ENCODE measurements at places on chromosomes 7 and 10.

GRCh38 chr10:86349940-86350630 lies 16.5 kb downstream of the GRID1 start:
- no peak for DNase-seq

DNA sequence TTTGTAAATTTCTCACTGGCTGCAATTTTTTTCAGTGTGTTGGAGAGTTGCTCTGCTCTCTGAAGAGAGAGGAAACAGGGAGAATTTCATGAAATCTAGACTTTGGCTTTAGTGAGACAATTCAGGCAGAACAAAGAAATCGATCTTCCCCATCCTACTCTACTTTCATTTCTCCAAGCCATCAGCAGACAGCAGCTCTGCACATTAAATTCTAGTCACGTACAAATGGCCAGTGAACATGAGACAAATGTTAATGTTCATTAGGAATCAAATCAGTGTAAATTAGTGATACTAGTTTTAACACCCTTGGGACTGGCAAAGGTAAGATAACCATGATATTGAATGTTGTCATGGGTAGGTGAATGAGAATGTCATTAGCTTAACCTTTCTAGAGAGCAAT lies 140.8 kb downstream of the ANLN start:
- DNase-seq = no peak

DNA sequence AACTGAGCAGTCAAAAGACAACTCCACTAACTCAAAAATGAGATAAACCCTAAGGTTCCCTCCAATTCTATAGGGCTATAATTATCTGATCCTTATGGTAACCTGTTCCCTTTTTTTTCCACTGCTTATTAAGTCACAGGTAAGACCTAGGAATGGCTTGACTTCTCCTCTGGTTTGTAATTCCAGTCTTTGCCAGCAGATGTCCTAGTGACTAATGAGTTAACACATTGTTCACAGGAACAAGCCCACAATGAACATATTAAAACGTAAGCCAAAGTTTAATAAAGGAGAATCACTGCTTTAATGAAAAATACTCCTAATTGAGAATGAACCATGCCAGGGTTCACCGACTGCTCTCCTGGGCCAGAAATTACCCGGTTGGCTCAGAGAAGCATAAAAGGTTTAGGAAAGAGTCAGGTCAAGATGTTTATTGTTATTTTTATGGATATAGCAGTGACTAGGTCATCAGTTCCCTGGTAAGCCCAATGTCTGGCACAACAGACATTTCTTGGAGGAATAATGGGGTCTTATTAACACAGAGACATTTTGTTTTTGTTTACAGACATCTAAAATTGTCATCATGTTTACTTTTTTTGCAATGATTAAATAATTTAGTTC lies 120.1 kb downstream of the ELAPOR2 start:
- peak; percentile 63 for DNase-seq

DNA sequence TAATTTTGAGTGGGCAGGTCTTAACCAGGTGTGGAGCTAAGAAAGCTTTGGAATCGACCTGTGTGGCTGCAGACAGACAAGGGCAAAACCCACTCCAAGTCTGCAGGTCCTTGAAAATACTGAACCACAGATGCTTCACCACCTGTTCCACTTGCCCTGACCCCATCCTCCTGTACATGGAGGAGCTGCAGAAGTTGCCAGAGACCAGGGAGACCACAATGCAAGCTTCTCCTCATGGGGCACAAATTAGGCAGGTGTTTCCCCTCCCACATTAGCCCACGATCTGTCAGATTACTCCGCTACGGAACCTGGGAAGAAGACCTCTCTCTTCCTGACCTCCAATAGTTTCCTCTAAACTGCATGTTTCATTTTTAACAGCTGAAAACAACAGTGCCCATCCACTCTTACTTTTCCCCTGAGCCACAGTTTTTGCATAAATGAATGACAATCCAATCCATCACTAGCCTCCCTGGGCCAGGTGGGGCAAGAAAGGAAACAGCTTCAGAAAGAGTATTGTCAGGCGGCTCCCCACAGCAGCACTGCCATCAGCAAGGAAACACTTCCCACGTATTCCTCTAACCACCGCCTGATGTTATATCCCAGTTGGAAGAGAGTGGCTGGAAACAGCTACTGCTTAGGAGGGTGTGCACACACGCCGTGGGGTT lies 141.6 kb downstream of the PRKAG2 start:
- DNase-seq = no peak

GRCh38 chr10:69894156-69894555 lies 92.5 kb downstream of the COL13A1 start:
- DNase-seq = no peak

- no peak for DNase-seq
Measured at GRCh38 chr10:293636-294035, 158.4 kb downstream of the ZMYND11 start.

- DNase-seq = no peak
Measured at GRCh38 chr10:62379394-62379793, 5.2 kb downstream of the ZNF365 start.

Measured in stimulated activated CD4-positive, alpha-beta T cell treated with anti-CD3 and anti-CD28 coated beads, Interleukin-2, amount 100 ng/mL, for 48 hours (primary cell).